ENCODE measurements at places on chromosomes 16 and 17.

DNA sequence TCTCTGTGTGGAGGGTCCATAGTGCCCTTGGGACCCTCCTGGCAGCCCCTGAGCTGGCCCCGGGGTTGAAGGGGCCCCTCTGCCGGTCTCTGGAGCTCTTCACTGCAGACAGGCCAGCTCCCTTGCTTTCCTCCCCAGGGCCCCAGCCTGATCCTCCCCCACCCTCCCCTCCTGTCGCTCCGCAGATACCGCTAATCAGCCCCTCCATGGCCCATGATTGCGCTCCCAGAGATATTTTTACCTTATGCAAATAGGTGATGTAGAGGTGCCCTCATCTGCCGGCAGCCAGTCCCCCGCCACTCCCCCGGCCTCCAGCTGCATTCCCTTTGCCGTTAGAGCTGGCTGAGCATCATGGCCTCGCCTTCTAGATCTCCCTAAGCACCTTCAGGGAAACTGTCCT is 9.2 kb downstream of the MMP15 start:
- no peak for DNase-seq

DNA sequence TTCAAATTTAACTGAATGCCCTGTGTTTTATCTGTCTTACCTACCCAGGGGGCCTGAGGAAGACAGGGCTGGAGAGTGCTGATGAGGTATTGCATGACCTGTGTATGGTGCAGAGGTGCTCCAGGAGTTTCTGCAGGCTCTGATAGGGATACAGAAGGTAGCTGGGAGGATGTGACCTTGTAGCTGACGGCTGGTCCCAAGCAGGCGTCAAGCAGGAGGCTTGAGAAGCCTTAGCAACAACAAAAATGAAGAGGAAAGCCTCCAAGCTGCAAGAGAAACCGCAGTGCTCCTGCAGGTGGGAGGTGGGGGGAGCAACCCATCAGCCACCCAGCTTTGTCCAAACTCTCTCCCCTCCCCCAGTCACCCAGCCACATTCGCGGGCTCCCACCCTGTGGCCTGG is 40.4 kb downstream of the LAT start:
- no peak for DNase-seq

DNA sequence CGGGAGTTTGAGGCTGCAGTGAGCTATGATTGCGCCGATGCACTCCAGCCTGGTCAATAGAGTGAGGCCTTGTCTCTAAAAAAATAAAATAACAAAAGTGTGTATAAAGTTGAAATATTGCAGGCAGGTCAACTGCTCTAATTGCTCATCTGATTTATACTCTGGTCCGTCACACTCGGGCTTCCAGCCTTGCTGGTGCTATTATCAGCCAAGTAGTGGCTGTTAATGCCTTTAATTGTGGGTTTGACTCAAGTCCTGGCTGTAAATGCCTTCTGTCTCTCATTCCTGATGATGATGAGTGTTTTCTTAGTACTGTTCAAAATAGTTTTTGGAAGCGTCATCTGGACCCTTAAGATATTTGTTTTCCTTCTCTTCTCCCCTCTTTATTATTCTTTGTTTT is 18.4 kb downstream of the SYT17 start:
- DNase-seq, result no peak

GRCh38 chr17:14359163-14360020 is 58.5 kb downstream of the HS3ST3B1 start:
- DNase-seq, result no peak

- DNase-seq, result no peak
Measured at GRCh38 chr17:43986225-43986981, 18.0 kb upstream of the NAGS start.

DNA sequence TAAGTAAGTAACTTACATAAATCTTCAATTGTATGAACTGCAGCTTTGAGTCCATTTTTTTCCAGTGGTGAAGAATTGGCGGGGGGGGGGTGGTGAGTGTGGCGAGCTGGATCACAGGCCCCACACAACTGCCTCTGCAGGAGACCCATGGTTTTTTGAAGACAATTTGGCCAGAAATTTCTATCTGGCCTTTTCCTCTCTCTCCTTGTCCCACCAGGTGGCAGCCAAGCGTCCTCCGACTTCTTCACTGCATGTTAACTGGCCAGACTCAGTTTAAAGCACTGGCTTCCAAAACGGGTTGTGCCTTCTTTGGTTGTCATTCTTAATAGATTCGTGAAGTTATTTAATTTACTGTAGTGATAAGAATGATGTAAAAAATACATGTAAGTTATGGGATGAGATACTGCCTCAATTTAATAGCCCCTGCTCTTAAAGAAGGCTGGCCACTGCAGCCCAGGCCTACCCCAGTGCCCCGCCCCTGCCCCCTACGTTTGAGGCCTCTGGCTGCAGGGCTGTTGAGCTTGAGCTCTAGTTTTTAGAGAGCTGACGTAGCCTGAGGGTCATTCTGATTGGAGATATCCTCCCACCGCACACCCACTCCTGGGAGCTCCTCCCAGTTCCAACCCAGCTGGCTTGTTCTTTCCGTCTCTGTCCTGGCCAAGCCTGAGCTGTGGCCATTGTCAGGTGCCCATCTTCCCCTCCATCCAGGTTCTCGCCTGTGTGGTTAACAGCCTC is 36.4 kb downstream of the AKAP1 start:
- peak; percentile 35 for DNase-seq

GRCh38 chr16:31074814-31075183 is 577 bp downstream of the ZNF646 start:
- no peak for DNase-seq

- no peak for DNase-seq
Measured at GRCh38 chr16:14957576-14958322, 17.1 kb upstream of the PDXDC1 start.

DNA sequence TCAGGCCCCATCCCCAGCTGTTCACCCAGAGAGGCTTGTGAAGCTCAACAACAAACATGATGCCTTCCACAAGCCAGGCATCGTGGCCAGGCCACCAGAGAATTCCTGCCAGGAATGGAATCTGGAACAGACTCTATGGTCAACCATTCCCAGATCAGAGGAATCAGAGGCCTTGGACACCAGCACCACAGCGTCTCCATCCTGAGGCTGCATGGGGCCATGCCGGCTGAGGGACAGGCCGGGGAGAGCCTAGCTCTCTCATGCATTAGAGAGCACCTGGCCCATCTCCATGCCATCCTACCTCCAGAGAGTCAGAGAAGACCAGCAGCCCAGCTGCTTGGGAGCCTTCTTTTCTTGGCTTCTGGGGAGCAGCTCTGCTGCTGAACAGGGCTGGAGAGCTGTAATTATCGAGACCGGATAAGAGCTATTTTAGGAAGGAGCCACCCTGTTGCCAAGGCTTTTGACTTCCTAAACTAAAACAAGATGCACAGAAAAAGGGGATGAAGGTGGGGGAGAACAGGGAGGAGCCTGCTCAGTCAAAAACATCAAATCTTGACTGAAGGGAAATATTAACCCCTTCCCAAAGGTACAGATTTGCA is 24.5 kb upstream of the MTMR4 start:
- DNase-seq, result no peak

GRCh38 chr17:17682293-17682736 is 1.1 kb downstream of the RAI1 start:
- DNase-seq, result no peak

GRCh38 chr17:38602956-38603785 is 2.6 kb downstream of the SRCIN1 start:
- DNase-seq, result no peak

GRCh38 chr16:56477096-56477878 is 25.9 kb downstream of the OGFOD1 start:
- peak; percentile 69 for DNase-seq

GRCh38 chr16:27232901-27233625 is 29.7 kb downstream of the KDM8 start:
- no peak for DNase-seq

- peak; percentile 56 for DNase-seq
Measured at GRCh38 chr17:34171245-34171818, 83.8 kb upstream of the CCL2 start.

- no peak for DNase-seq
Measured at GRCh38 chr17:47252766-47253512, 688 bp upstream of the ITGB3 start.

- no peak for DNase-seq
Measured at GRCh38 chr16:1766231-1766630, 5.1 kb downstream of the NME3 start.
